ENCODE measurements at places on chromosomes 12 and 14. TPM values are rescaled to one million over a fixed set of nuclear protein-coding genes. Genes with fewer than 3 reads are reported as not detected.

The PUS7L gene
- total RNA-seq, result 5.9 TPM

DNA sequence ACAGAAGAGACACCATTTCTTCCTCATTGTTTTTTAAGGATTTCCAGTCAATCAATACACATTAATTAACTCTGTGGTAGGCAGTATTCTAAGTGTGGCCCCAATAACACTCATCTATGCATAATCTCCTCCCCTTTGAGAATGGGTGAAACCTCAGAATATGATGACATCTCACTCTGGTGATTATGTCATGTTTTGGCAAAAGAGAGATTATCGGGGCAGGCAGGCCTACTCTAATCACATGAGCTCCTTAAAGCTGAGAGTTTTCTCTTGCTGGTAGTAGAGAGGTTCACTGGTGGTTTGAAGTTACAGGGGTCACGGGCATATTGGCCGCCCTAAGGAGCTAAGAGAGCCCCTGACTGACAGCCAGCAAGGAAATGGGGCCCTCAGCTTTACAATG, 7.1 kb upstream of the LGMN start:
- no peak for DNase-seq

DNA sequence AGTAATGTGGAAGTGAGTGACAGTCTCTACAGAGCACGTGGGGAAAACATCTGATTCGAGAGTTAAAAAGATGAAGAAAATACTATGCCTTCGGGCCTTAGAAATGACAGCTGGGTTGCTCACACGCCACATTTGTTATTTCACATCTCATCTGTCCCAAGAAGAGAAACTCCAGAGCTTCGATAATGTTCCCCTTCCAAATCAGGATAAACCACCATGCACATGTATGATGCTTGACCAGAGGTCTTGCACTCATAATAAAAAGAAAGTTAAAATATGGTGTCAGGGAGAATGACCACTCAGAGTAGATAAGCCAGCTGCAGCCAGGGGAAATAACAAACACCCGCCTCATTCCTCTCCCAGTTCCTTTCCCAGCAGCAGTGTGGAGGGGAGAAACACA, 34.6 kb downstream of the NIN start:
- no peak for DNase-seq

DNA sequence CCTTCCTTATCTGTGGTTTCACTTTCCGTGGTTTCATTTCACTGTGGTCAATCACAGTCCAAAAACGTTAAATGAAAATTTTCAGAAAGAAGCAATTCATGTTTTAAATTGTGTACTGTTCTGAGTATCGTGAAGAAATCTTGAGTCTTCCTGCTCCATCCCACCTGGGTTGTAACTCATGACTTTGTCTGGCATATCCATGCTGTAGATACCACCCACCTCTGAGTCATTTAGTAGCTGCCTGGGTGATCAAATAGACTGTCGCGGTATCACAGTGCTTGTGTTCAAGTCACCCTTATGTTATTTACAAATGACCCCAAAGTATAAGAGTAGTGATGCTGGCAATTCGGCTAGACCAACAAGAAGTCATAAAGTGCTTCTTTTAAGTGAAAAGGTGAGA, 521.2 kb downstream of the AACS start:
- no peak for DNase-seq

DNA sequence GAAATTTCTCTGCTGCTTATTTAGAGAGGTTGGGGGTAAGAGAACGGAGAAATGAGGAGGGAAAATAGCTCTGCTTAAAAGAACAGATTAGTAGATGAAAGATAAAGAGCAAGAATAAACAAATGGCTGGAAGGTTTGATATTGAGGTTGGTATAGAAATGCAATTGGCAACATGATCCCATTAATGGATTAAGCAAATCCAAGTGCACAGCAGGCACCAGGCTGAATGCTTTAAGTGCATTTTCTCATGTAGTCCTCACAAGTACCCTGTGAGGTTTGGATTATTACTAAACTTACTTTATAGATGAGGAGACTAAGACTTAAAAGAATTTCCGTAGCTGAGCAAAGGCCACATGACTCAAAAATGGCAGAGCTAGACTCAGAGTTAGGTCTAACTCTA, 76.9 kb upstream of the ATF1 start:
- DNase-seq, result no peak
